NCI-H460 (cell line): ENCODE measurements at places on chromosomes 11 and 22. TPM values are rescaled to one million over a fixed set of nuclear protein-coding genes. Genes with fewer than 3 reads are reported as not detected.

DNA sequence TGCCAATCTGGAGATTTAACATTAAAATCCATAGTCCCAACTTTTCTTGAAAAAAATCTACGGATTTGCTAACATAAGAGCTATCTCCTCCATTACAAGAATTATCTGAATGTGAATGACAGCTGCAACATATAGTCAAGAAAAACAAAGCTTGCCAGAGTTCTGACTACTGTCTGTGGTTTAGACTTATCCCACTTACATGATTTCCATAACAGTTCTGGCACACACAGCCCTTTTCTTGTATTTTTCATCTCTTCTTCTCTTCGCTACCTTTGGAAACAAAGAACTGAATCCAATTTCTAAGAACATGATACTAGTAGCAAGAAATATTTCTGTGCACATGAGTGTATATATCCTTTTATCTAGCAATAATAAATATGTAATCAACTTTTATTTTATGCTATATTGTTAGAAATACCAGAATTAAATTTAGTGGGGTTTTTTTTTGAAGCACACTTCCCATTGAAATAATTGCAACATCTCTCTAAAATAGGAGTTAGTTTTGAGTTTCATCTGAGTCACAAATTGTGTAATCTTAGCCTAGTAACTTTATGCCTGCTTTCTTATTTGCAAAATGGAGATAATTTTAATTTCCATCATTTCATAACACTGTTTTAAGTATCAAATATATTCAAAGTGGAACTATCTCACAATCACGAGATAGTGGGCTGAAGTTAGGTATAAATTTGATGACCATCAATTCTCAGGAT lies 1217.6 kb downstream of the JRKL start:
- no peak for DNase-seq

DNA sequence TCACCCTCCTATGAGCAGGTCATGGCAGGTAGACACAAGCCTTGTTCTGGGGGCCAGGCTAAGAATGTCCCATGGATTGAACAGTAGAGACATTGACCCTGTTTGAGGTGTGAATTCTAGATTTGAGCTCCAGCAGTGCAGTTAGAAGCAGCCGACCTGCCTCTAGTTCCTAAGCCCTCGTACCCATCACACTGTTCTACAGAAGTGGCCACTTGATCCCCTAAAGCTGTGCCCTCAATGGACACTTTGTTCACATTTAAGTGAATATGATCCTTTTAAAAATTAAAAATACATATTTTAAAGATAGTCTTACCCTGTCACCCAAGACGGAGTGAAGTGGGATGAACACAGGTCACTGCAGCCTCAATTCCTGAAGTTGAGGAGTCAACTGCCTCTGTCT lies 122.0 kb downstream of the MED15 start:
- DNase-seq = no peak

GRCh38 chr11:62506413-62507124 lies 40.0 kb downstream of the AHNAK start:
- DNase-seq = no peak

ACRV1 gene
- total RNA-seq = not detected in 2 replicates

- no peak for DNase-seq
These were observed 19.8 kb upstream of the TMPRSS5 start for GRCh38 chr11:113725913-113726312.

- DNase-seq = no peak
These were observed 10.6 kb upstream of the CSNK1E start for GRCh38 chr22:38327805-38328204.

DNA sequence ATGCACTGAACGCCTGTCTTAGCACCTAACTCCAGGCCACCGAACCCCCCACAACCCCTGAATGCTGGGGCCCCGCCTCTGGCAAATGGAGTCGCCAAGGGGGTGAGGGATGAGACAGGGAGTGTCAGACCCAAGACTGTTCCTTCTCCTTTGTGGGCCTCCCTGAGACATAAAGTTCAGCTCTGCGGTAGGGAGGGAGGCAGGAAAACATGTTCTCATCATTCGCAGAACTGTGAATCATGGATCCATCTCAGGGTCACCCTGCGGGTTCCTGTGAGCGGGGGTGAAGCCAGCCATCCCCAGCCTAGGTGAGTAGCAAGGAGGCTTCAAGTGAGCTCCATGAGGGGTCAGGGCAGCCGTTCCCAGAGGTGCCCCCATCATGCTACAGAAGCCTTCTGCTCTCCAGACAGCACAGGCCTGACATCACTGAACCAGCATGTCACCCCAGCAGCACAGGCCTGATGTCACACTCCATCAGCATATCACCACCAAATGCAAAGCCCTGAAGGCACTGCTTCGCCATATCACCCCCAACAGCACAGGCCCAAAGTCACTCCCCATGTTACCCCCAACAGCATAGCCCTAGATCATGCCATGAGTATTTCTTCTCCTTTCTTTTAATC lies 27.2 kb downstream of the TMPRSS6 start:
- no peak for DNase-seq

SYT8 gene
- total RNA-seq = not detected in 2 replicates

CCDC157 gene
- 0.45 and 0.58 TPM in 2 replicates for total RNA-seq

MS4A4E gene
- total RNA-seq = not detected in 2 replicates

MMP12 gene
- not detected in 2 replicates for total RNA-seq
